Right ventricle myocardium superior (tissue), 1 donor: ENCODE measurements at places on chromosomes 16 and 17.

DNA sequence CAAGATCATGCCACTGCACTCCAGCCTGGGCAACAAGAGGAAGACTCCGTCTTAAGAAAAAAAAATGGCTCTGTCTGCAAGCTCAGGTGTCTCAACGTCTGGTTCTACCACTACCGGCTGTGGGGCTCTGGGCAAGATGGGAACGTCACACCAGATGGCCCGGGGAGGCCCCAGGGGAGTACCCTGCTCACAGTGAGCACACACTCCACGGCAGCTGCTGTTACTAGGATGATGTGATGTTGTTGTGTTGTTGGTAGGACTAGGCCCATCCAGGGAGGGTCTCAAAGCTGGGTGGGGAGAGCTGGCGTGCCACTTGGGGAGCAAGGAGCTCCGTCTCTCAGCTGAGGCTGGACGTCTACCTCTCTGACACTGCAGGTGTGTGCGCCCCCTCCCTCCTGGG lies 9.4 kb upstream of the NPTX1 start:
- no peak for DNase-seq

- DNase-seq = no peak
Observed at GRCh38 chr17:68533887-68534694, 21.9 kb downstream of the PRKAR1A start.

DNA sequence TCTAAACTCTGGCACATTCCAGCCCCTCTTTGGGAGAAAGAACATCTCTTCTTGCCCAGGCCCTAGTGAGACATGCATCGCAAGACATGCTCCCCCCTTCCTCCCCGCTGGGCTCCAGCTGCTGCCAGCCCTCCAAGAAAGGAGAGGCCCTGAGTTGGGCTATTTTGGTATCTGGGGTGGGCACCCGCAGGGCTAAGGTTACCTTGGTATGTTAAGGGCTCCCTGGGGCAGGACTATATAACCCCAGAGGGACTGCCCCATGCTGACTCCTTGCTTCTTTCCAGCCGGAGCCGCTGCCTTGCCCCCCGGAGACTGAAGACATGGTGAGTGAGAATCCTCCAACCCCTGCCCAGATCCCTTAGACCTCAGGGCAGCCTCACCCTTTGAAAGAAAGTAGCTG lies at the start of gene MYL11:
Gene MYL11 (plus strand): TSS at position 265 of the 400 bp plus-strand sequence. CDS start 56 bp downstream, at position 321.
- no peak for DNase-seq

- no peak for DNase-seq
Observed at GRCh38 chr16:73385696-73386095, 337.8 kb upstream of the ZFHX3 start.

DNA sequence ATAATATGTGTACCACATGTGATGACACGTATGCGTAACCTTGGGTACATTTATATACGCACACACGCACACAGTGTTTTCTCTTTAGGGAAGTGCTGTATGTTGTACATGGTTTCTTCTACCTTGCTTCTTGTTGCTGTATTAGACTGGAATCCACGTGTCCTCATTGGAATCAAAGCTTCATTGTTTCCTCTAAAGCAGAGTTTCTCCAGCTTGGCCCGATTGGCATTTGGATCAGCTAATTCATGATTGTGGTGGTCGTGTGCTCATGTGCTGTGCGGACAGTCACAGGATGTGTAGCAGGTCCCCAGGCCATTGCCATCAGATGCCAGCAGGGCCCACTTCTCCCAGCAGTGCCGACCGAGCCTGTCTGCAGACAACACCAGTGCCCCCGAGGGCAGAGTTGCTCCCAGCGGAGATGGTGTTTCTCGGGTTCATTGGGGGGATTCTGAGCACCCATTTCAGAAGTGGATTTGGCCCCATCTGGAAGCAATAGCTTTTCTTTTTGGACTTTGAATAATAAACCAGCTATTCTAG lies 148.4 kb downstream of the RPTOR start:
- DNase-seq = no peak

- no peak for DNase-seq
Observed at GRCh38 chr17:31415004-31415454, 23.6 kb downstream of the RAB11FIP4 start.

GRCh38 chr17:67124450-67125148 lies 80.2 kb downstream of the CACNG1 start:
- no peak for DNase-seq

- no peak for DNase-seq
Observed at GRCh38 chr17:16493531-16494046, 1.6 kb upstream of the LRRC75A start.

DNA sequence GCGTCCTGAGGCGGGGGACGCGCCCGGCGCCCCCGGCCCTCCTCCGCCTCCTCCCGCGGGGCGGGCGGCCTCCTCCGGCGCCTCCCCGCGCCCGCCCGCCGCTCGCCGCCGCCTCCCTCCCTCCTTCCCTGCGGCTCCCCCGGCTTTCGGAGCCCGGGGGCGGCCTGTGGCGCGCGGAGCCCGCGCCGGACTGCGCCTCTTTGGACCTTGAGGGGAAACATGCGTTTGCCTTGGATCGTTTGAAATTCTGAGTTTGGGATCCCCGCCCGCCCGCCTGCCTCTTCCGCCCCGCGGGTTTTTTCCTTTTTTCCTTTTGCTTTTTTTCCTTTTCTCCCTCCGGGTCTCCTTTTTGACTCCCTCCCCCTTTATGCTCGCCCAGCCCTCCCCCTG lies 390 bp downstream of the ZNRF1 start:
- peak; percentile 58 for DNase-seq

DNA sequence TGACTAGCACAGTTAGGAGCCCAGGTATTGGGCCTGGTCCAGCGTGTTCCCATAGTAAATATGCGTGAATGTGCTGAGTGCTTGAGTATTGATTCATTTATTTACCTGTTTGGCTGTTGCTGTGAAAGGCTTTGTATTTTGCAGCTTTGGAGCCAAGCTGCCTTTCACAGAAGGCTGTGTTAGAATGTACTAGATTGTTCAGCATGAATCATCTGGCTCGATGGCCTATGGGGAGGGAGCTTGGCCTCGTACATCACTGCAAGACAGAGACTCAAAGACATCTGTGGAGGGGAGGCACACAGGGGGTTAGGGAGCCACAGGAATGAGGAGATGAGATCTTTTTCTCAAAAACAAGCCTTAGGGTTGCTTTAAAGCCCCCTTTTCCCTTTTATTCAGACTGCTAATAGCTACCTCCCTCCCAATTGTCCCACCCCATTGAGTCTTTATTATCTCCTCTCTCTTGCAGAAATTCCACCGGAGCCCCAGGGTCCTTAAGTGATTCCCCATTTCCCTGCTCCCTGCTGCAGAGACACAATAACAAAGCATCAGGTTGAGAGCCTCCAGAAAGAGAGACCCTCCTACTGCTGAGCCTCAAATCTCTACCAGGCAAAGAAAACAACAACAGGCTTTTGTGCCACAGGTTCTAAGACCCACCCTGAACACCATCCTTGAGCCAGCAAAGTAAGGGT lies 307.2 kb downstream of the ABCC12 start:
- no peak for DNase-seq

DNA sequence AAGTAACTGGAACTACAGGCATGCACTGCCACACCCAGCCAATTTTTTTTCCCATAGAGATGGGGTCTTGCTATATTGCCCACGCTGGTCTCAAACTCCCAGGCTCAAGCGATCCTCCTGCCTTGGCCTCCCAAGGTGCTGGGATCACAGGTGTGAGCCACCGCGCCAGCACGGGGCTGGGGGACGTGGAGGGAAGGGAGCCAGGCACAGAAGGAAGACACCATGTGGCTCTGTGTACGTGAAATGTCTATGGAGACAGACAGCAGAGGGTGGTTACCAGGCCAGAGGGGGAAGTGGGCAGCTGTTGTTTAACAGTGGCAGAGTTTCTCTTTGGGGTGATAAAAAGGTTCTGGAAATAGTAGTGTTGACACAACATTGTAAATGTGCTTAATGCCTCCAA lies 4.6 kb upstream of the PIEZO1 start:
- DNase-seq = no peak

DNA sequence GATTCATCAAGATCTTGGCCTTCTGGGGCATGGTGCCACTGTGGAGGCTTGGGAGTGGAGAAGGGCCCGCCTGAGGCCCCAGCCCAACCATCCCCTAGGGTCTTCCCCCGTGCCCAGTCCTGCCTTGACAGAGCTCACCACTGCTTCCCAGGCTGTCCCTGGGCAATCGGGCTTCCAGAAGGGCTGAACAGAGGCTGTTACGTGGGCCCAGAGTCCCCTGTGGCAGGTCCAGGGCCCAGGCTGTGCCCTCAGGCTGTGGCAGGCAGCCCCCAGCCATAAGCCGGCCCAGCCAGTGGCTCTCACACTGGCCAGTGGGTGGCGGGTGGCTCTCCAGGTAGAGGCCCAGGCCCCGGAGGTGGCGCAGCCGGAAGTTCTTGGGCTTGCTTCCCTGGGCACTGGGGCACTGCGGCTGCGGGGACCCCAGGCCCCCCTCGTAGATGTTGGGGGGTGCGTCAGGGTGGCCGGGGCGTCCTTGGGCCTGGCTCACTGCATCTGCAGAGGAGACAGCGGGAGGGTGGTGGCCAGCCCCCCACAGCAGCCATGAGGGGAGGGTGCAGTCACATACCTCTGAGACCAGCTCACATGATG lies 809 bp downstream of the C16orf90 start:
- peak; percentile 23 for DNase-seq

GRCh38 chr17:55157165-55157564 lies 107.6 kb upstream of the HLF start:
- DNase-seq = no peak

DNA sequence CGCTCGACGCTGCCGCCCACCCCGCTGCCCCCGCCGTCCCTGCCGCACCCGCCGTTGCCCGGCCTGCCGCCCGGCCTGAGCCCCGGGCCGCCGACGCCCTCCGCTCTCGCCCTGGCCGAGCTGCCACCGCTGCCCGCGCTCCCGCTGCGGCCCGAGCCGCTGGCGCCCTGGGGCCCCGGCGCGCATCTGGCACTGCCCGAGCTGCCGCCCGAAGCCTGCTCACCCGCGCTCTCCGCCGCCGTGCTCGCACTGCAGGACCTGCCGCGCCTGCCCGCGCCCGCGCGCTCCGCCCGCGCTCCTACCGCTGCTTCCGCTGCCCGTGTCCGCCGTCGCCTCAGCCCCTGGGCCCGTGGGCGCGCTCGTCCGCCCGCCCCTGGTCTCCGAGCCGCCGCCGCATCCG lies 8.4 kb upstream of the CLDN9 start:
- no peak for DNase-seq

- DNase-seq = peak; percentile 64
Observed at GRCh38 chr16:49854188-49854795, 1.6 kb downstream of the ZNF423 start.

GRCh38 chr16:83409347-83409746 lies 398.4 kb upstream of the HSBP1 start:
- DNase-seq = no peak
